SIG-M5 (cell line): ENCODE measurements at places on chromosomes 1 and 21.

DNA sequence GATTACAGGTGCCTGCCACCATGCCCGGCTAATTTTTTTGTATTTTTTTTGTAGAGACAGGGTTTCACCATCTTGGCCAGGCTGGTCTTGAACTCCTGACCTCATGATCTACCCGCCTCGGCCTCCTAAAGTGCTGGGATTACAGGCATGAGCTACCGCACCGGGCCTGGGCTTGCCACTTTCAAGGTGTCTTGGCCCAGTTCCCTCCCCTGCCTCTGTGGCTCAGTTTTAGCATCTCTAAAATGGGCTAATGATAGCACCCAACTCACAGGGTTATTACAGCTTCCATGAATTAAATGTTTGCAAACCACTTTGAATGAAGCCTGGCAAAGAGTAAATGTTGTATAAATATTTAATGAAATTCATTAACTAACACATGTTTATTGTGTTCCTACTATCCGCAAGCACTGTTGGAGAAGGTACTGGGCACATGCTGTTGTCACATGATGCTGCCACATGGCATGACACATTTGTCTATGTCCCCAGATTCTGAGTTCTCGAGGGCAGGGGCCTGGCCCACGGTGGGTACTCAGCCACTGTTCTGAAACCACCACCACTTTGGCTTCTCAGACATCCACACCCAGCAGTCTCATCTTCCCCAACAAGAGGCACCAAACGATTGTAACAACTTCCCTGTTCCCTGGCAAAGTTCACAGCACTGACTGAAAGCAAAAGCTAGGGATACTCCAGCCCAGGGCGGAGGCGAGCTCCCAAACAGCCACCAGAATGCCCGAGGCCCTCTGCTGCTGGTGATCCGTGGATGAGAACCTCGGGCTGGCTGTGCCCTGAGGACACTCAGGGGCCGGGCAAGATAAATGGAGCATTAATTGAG lies 9.7 kb downstream of the IFFO2 start:
- DNase-seq: no peak

- no peak for DNase-seq
Measured at GRCh38 chr21:22399681-22400514, 1401.7 kb downstream of the NCAM2 start.

GRCh38 chr1:119376594-119376993 lies 8.0 kb downstream of the HAO2 start:
- DNase-seq: no peak

DNA sequence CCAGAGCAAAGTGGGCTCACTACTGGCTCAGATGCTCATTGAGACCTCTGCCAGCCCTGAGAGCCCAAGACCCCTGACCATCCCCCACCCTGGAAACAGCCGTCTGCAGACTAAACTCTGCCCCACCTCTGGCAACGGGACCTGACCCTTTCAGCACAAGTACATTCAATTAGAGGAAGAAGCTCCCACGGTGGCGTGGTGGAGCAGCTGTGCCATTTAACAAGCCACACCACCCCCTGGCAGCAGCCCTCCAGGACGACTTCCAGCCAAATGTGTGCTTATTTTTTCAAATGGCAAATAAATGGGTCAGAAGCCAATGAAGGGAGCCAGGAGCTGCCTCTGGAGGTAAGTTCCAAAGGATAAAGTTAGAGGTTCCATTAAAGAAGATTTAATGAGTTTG lies 226.7 kb downstream of the NPHP4 start:
- DNase-seq: no peak

- DNase-seq: no peak
Measured at GRCh38 chr1:108801101-108801500, 54.6 kb downstream of the STXBP3 start.

- DNase-seq: no peak
Measured at GRCh38 chr1:22490309-22490708, 38.7 kb downstream of the ZBTB40 start.

GRCh38 chr1:26418865-26419349 lies 8.3 kb downstream of the LIN28A start:
- no peak for DNase-seq

DNA sequence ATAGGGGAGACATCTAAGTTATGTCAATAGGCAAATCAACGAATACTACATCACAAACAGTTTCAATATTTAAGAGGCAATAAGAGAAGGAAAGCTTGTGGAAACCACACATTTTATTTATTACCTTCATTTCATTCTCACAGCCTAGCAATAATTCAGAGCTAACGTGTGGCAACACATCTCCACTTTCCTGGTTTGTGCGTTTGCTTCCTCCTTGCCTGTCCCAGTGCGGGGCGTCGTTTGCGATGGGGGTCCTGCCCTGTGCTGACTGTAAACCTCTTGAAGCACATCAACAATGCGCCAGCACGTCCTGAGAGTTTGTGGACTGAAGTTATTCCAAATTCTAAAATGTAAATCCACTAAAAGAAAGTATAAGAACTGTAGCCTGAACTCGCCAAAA lies 14.4 kb upstream of the VPS26C start:
- DNase-seq: no peak

DNA sequence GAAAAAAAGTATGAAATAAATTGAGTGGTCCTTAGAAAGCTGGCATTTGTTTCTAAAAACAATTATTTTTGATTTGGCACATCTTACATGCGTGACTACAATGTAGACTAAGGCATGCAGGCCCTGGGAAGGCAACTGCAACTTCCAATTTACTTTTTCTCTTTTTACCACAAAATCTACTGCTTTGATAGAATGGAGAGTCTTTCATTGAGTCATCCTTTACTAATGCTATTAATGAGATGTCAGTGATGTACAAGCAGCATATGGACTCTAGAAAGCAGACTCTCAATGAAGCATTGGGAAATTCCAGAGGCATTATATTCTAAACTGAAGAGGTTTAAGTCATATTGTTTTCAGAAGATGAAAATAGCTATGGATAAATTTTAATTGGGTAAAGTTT lies 29.6 kb upstream of the PRRX1 start:
- no peak for DNase-seq

GRCh38 chr1:47449822-47450552 lies 12.1 kb downstream of the FOXD2 start:
- no peak for DNase-seq

DNA sequence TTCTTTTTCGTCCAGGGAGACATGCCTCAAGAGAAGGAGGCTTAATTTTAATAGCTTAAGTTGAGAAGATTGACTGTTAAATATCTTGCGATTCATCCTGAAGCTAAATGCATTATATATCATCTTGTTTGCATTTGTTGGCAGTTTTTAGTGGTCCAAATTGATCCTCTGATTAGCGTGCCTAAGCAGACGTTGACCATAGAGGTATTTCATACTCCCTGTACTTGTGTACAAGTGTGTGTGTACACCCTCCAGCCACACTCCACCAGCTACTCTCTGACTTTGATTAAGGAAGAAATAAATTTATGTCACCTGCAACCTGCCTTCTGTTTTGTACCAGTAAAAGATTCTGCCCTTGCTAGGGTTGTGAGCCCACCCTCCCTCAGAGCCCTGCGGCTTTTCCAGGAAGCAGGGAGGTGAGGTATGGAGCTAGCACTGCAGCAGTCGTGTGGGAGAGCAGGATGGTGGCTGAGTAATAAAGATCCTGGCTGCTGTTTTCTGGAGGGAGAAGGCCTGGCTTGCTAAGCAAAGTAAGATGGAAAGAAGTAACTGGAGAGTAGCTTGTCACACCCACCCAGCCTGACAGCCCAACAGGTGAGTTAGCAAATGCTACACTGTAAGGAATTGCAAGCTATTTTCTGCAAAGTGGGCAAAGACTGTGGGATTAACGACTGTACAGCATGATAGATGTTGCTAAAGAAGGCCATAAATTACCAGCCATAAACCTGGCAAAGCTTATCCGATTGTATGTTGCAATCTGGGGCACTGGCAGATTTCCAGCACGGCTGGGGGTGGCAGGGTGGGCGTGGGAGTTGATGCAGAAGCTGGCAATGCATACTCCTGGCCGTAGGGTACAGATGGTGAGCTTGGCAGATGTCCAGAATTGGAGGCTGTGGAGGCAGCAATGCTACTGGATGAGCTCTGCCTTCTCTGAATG lies 170.2 kb downstream of the TNR start:
- no peak for DNase-seq

- no peak for DNase-seq
Measured at GRCh38 chr21:45470087-45470515, 65.1 kb downstream of the COL18A1 start.

DNA sequence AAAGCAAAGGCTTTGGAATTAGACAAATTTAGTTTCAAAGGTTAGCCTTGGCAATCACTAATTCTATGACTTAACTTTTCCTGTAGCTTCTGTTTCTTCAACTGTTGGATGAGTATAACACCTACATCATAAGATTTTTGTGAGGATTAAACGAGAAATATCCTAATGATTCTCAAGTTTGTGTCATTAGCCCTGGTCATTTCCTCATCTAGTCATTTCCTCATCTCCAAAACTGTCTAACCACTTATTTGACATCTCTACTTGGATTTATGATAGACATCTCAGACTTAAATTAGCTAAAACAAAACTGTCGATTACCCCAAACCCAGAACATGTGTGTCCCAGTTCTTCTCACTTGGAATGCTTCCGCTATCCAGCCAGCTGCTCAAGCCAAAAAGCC lies 80.2 kb upstream of the CHODL start:
- DNase-seq: no peak

GRCh38 chr1:65525266-65526048 lies 105.0 kb downstream of the LEPR start:
- DNase-seq: no peak

GRCh38 chr1:24961961-24962861 lies 32.1 kb upstream of the RUNX3 start:
- no peak for DNase-seq

GRCh38 chr21:25329227-25329825 lies 278.0 kb downstream of the MRPL39 start:
- DNase-seq: no peak

- DNase-seq: no peak
Measured at GRCh38 chr1:8397511-8397910, 79.6 kb downstream of the SLC45A1 start.

DNA sequence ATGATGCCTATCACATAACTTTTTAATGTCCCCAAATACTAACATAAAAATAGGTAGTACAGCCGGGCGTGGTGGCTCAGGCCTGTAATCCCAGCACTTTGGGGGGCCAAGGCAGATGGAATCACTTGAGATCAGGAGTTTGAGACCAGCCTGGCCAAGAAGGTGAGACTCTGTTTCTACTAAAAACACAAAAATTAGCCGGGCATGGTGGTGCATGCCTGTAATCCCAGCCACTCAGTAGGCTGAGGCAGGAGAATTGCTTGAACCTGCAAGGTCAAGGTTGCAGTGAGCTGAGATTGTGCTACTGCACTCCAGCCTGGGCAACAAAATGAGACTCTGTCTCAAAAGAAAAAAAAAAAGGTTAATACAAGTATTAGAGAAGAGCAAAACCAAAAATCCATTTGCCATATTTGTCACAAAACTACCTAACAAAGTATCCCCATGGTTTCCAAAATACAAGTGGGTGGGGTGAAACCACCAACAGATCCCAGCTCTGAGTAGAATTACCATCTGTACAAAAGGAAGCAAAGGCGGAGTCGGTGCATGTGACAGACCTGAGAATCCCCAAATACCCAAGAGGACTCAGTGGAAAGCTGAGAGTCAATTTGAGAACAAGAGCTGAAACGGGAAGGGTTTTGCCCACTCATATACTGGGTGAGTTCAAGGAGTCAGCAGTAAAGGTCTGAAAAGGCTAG lies 113.2 kb downstream of the TOMM20 start:
- DNase-seq: no peak

DNA sequence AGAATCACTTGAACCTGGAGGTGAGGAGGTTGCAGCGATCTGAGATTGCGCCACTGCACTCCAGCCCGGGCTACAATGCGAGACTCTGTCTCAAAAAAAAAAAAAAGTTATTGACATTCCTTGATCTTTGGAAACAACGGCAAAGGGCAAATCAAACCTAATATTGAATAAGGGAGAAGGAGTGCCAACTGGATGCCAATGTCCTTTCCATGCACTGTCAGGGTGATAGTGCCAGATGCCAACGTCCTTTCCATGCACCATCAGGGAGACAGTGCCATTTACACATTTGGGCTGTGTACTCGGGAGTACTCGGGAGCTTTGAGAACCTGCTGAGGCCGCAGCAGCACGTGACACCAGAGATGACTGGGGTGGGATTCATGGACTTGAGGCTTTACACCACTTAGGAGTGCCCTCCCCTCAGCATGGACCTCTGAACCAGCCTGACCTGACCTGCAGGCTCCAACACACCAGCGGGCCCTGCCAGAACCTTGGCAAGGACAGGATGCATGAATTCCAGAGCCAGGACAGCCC lies 34.5 kb upstream of the SOD1 start:
- DNase-seq: no peak

DNA sequence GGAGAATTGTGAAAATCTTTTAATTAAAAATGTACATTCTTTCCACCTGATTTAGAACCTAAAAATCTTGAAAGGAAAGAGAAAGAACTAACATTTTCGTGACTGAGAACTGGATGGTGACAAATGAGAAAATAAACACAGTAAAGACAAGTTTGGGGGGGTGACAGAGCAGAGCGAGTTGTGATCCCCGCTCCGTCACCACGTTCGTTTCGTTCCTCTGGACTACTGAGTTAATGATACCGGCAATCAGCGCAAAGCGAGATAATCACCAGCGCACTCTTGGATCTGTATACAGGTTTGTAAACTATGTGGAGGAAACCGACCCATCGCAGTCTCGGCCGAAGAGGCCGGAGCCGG lies 31.2 kb upstream of the CFAP126 start:
- DNase-seq: no peak

DNA sequence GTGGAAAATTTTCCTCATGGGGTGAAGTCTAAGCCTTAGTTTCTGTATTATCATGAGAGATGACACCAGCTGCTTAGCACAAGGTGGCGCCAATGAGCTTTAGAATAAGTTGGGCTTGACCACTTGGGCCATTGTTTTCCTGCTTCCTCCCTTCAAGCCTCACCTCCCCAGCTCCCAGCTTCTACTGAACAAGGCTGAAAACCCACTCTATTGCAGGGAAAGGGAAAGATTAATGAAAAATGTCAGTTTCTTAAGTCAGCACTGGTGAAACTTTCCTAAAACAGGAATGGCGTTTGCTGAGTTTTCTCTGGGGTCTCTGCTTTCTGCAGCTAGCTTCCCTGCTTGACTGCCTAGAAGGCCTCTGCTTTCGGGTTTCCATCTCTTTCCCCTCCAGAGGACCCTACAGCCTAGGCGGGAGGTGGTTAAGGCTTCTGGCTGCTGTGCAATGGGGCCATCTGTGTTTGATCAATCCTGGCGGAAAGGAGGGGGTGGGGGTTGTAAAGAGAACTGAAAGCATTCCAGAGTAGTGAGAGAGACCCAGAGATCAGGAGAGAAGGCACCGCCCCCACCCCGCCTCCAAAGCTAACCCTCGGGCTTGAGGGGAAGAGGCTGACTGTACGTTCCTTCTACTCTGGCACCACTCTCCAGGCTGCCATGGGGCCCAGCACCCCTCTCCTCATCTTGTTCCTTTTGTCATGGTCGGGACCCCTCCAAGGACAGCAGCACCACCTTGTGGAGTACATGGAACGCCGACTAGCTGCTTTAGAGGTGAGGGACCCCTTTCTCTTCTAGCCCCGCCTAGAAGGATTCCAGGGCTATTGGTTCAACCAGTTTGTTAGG lies at the start of gene OLFML3:
Gene OLFML3 (plus strand): TSS at position 612 of the 840 bp plus-strand sequence. CDS start 43 bp downstream, at position 655.
- DNase-seq: no peak
